ENCODE measurements at places on chromosomes 5 and 9. TPM values are rescaled to one million over a fixed set of nuclear protein-coding genes. Genes with fewer than 3 reads are reported as not detected.

The FGF10 gene
- total RNA-seq: not detected

GRCh38 chr9:136560586-136560985 lies 14.7 kb upstream of the NOTCH1 start:
- DNase-seq: no peak

- peak; percentile 68 for DNase-seq
Observed at GRCh38 chr5:137778772-137779564, 24.8 kb upstream of the HNRNPA0 start.

- DNase-seq: no peak
Observed at GRCh38 chr9:127506117-127506813, 55.0 kb downstream of the LRSAM1 start.

Measured in GM23338 (cell line).